ENCODE measurements at places on chromosomes 11 and 22.

DNA sequence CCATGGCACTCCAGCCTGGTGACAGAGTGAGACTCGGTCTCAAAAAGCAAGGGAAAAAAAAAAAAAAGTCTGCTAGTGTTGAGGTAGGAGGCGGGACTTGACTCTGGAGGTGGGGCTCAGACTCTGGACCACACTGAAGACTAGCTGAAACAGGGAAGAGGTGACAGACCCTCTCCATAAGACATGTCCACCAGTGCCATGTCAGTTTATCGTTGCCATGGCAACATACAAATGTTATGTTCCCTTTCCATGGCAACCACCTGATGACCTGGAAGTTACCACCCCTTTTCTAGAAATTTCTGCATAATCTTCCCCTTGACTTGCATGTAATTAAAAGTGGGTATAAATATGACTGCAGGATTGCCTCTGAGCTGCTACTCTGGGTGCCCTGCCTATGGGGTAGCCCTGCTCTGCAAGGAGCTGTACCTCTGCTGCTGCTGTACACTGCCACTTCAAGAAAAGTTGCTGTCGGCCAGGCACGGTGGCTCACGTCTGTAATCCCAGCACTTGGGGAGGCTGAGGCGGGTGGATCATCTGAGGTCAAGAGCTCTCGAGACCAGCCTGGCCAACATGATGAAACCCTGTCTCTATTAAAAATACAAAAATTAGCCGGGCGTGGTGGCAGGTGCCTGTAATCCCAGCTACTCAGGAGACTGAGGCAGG is 55.1 kb downstream of the KIAA1671 start:
- DNase-seq, result no peak

DNA sequence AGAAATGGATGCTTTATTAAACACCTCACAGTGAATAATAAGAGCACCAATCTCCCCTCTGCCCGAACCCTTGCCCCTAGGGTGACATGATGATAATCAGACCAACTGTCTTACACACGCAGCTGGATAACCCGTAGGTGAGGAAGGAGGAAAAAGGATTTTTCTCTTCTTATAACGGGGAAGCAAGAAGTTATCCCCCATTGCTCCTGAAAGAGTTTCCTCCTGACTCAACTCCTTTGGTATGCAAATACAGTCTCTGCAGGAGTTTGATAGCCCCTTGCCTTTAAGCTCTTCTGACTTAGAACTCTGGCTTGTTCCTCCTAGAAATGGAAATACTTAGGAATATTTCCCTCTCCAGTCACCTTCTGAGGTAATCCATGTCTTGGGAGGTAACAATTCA is 455.8 kb downstream of the TMEM135 start:
- no peak for DNase-seq

DNA sequence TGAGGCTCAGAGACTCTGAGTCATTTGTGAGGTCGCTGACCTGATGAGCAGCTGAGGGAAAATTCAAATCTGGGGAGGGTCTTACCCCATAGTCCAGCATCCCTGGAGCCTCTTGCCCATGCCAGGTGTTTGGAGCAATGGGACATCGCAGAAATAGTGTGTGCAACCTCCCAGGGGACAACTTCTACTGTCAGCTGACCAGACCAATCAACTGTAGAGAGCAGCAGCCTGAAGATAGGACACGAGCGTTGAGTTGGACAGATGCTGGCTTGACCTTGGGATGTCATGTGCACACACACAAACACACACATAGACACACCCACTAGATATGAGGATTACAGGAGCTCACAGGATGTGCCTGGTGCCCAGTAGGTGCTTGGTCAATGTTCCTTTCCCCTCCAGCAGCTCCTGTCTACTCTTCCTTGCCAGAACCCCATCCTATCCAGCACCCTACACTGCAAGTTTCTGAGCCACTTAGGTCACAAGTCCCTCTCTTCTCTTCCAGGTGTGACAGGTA is 59.1 kb upstream of the MPEG1 start:
- no peak for DNase-seq

- no peak for DNase-seq
These were observed 777 bp upstream of the MICAL3 start for GRCh38 chr22:18024956-18025720.

GRCh38 chr11:134489728-134490127 is 77.7 kb upstream of the B3GAT1 start:
- DNase-seq, result no peak

DNA sequence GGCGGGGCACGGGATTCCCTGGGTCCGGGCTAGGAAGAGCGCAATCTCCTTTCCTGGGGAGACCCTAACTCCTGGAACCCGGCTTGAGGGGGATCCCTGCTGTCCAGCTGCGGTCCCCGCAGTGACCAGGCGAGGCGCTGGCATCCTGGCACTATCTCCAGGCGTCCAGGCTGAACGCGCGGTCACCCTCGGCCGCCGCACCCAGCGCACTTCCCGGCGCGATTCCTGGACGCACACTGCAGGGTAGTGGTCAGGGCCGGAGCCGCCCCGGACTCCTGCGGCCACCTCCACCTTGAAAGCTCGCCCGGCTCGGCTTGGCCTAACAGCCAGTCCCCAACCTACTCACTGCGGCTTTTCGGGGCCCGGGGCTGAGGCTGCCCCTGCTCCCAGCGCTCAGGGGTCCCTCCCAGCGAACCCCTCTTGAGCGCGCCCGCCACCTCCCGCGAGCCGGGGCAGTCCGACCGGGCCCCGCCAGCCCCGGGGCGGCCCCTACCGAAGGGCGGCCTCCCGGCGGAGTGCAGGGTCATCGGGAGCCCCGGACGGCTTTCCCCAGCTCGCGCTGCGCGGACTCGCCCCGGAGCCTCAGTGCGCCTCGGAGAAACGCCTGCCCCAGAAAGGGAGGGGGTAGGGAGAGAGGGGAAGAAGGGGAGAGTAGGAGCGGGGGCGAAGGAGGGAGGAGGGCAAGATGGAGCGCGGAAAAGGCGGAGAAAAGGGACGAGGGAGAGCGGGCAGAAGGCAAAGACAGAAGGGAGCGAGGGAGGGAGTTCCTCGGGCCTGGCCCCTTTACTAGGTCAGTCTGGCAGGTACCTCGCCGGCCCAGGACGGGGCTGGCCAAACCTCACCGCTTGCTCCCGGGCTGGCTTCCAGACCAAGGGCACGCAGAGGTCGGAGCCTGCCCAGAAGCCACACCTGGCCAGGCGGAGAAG is 1.0 kb downstream of the POU2AF3 start:
- DNase-seq, result no peak

DNA sequence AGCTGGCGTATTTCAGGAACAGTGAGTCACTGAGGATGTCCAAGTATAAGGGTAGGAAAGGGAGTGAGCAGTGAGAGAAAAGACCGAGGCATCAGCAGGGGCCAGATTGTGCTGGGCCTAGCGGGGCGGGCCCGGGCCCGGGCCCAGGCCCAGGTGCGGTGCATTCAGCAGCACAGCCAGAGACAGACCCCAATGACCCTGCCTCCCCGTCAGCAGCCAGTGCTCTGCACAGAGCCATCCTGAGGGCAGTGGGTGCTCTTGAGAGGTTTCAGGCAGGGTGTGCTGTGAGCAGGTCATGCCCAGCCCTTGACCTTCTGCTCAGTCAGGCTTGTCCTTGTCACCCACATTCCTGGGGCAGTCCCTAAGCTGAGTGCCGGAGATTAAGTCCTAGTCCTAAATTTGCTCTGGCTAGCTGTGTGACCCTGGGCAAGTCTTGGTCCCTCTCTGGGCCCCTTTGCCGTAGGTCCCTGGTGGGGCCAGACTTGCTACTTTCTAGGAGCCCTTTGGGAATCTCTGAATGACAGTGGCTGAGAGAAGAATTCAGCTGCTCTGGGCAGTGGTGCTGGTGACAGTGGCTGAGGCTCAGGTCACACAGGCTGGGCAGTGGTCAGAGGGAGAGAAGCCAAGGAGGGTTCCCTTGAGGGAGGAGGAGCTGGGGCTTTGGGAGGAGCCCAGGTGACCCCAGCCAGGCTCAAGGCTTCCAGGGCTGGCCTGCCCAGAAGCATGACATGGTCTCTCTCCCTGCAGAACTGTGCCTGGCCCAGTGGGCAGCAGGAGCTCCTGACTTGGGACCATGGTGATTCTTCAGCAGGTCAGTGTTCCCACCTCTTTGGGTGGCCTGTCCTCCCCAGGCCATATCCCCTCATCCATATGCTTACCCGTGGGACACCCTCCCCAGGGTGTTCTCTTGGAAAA is 2.1 kb downstream of the MYO7A start:
- DNase-seq, result no peak

Data from CD4-positive, alpha-beta T cell treated with Interleukin-17A for 4 hours (primary cell).